ENCODE measurements at places on chromosomes 3 and 15.
A peak's percentile ranks its signal among the peaks of the same experiment; 100 is the strongest.

DNA sequence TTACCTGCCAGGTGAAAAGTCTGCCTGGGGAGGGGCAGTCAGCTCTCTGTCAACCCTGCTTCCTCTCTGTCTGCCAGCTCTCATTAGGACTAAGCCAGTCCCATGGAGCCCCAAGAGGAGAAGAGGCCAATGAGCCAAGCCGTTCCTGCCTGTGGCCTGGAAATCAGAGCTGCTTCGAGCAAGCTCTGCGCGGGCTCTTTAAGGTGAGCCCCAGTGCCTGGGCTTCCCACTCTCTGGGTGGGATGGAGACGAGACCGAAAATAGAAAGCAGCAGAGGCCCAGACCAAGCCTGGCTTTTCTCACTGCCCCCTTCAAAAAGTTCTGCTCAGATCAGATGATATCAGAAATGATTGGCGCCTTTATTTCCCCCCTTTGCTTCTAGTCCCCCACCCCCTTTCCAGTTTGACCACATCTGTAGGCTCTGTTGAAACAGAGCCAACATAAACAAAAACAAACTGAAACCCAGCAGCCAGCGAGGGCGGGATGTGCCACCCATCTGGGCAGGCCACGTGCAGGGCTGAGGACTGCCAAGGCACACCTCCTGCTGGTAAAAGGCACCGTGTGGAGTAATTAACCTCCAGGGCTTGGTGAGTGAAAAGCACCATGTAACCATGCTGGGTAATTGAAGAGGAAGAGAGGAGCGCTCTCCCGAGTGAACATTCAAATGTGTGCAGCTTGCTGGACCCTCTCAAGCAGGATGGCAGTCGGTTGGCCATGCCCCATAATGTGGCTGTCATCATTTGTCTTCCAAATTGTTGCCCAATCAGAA, 471.0 kb upstream of the PROK2 start:
- DNase-seq = no peak

DNA sequence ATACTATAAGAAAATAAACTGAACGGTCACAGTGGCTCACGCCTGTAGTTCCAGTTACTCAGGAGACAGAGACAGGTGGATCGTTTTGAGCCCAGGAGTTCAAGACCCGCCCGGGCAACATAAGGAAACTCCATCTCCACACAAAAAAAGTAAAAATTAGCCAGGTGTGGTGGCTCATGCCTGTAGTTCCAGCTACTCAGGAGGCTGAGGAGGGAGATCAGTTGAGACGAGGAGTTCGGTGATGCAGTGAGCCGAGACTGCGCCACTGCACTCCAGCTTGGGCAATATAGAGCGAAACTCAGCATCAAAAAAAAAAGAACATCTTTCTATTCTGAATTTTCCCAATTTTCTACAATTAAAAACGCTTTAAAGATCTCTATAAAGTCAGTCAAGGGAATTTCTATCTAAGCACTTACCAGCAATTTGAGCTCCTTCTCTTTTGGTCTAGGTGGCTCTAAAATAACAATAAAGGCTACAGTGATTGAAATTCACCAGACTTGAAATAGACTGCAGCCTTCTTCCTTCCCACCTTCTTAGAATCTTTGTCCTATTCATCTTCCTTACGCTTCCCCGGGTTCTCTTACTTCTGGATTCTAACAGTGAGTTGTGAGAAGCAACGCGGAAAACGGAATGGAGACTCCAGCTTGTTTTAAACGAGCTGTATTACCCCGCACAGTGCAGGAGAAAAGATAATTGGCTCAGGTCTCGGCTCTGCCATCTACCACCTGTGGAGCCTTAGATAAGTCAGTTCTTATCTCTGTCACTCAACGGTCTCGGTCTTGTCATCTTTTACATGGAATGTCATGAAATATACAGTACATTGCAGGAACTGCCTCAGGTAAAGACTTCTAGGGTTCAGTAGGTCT, 812 bp upstream of the SEC62 start:
- DNase-seq = no peak

DNA sequence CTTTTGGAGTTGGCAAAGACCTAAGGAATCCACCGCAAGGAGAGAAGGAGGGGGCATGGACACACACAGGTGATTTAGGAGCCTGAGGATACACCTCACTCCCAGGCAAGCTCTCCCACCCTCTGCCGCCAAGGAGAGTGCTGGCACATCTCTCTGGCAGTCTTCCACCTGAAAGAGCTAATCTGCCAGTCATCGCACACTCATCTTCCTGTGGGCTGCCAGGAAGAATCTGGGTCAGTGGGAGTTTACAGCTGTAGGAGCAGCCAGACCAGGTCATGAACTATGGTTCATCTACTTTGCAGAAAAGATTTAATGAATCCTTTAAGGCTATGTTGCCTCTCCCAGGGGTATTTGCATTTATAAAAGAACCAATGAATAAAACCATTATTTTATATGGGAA, 170.6 kb upstream of the TSC22D2 start:
- DNase-seq = no peak

GRCh38 chr15:43244092-43244491, 22.6 kb downstream of the TGM5 start:
- no peak for DNase-seq

GRCh38 chr15:69798481-69799250, 299.1 kb downstream of the TLE3 start:
- no peak for DNase-seq

GRCh38 chr3:24540821-24541220, 46.2 kb upstream of the THRB start:
- no peak for DNase-seq

- DNase-seq = no peak
Observed at GRCh38 chr3:105747696-105748095, 121.1 kb downstream of the CBLB start.

- no peak for DNase-seq
Observed at GRCh38 chr15:70023064-70023768, 74.5 kb downstream of the TLE3 start.

- DNase-seq = no peak
Observed at GRCh38 chr3:10599444-10599843, 94.1 kb upstream of the ATP2B2 start.

GRCh38 chr15:47718497-47719437, 1.5 kb downstream of the SEMA6D start:
- no peak for DNase-seq

GRCh38 chr3:169764312-169764881, 463 bp downstream of the TERC start:
- DNase-seq = peak; percentile 52

DNA sequence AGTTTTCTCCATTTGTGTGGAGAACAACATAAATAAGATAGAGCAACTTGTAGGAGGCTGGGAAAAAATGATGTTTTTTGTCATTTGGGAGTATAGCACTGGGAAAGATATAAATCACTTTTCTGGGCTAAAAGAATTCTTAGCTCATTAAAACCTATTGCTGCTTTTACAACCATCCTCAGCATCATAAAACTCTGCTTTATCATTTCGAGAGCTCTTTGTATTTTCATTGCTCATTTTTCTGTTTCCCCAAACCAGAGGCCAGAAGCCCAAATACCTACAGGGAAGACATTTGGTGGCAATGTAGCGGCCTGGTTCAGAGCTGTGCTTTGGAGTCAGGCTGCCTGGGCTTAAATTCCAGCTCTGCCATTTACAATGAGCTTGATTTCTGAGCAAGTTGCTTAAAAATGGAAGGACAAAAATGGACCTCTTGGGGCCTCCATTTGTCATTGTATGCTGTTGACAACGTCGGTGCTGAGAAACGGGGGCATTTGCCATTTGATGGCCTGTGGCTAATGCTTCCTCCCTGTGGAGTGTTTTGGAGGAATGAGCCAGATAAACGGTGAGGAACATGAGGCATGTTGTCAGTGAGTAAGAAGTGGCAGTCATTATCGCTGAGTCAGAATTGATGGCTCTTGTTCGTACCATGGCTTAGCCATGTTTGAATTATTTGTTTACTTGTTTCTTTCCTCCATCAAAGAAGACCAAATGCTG, 260.0 kb downstream of the EBLN2 start:
- DNase-seq = no peak

DNA sequence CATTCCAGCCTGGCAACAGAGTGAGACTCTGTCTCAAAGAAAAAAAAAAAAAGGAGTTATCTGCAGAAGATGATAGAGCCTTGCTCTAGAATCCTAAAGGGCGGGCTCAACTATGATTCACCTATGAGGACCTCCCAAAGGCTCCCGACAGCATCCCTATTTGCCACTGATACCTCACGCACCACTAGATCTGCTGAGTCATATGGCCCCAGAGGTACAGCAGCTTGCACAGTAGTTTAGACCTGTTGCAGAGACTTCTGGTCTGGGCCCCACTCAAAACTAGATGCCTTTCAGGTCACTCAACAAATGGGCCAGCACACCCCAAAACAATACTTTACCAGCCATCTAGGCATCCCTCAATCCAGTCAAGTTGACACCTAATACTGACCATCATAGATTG, 38.1 kb upstream of the PTX3 start:
- DNase-seq = no peak

GRCh38 chr3:127701280-127701911, 28.6 kb downstream of the ABTB1 start:
- no peak for DNase-seq

DNA sequence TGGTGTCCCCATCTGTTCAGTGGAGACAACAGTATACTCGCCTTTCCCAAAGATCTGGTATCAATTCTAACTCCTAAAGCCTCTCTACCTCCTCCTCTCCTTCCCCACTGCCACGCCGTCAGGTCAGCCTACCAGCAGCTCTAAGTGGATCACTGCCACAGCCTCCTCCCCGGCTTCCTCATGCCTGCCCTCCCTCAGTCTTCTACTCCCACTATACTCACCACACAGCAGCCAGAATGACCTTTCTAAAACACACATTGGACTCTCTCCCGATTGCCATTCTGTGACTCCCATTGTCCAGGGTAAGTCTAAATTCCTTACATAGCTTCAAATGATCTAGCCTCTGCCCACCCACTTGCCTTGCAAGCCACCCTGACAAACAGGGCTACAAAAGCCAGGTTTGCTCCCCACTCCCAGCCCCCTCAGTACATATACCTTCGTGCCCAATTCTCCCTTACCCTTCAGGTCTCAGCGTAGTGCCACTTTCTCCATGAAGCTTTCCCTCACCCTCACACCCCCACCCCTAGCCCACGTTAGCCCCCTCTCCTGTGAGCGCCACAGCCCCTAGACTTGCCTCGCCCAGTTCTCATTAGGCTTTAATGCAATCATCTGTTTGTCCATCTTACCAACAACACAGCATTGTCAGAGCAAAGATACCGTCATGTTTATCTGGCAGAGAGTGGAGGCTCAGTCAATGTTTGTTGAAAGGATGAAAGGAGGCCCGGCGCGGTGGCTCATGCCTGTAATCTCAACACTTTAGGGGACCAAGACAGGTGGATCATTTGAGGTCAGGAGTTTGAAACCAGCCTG, 9.5 kb upstream of the SEMA7A start:
- no peak for DNase-seq

DNA sequence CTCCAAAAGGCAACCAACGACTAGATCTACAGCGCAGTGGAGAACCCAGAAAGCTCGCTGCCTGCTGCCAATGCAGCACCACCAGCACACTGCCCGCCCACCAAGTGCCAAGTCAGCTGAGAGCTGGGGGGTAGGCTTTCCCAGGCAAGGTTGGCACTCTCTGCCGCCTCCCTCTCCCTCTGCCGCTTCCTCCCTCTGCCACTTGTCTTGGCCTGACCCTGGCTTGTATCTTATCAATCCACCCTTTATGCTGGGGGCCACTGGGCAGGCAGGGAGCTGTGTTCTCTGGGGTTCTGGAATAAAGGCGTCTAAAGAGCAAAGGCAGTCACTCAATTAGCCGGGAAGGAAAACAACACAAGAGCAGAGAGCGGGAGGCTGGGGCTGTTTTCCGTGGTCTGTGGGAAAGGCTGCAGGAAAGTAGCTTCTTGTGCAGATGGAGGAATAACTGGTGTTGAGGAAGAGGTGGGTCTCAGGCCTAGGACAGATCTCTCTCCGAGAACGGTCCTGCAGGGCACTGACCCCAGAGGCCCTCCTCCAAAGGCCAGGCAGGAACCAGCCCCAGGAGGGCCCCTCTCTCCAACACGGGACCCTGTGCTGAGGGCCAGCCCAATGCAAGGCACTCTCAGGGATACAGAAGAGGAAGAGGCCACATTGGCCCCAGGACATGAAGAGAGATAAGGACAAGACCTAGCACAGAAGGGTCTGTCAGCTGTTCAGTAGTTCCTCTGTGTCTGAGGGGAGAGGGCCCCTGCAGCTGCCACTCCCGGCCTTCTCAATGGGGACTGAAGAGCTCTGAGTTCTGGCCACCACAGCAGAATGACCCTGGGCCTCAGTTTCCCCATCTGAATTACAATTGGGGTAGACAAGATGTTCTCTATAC, 30.8 kb downstream of the ACSBG1 start:
- DNase-seq = no peak

DNA sequence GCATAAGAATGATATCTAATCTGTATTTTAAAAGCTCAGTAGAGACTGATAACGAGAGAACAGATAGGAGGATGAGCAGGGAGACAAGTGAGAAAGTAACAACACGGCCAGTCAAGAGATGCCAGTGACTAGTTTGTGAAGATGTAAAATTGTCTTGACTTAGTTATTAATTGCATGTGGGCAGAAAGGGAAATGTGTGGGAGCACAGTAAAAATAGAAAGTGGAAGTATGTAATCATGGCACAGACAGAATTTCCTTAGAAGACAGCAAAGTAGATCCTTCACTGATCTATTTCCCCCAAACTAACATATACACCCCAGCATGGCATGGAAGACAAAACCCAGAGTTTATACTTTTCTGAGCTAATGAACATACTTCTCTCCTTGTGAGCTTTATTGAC, 344.5 kb downstream of the FGF12 start:
- no peak for DNase-seq

DNA sequence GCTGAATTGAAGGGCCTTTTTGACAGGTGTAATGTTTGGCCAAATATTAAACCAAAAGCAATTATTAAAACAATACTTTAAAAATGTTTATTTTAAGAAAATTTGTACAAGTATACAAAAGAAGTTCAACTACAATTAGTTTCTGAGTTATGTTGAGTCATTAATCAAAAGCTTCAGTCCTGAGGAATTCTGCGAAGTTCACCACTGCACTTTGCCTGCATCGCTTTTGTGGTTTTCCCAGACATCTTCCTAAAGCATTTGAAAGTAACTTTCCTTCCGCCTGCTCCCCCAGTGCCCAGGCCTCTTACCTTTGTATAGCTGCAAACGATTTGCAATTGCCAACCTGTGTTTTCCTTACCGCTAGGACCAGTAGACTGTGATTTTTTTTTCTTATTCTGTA, 69.5 kb downstream of the KCNAB1 start:
- DNase-seq = no peak

GRCh38 chr3:28915741-28916500, 364.9 kb upstream of the RBMS3 start:
- no peak for DNase-seq

DNA sequence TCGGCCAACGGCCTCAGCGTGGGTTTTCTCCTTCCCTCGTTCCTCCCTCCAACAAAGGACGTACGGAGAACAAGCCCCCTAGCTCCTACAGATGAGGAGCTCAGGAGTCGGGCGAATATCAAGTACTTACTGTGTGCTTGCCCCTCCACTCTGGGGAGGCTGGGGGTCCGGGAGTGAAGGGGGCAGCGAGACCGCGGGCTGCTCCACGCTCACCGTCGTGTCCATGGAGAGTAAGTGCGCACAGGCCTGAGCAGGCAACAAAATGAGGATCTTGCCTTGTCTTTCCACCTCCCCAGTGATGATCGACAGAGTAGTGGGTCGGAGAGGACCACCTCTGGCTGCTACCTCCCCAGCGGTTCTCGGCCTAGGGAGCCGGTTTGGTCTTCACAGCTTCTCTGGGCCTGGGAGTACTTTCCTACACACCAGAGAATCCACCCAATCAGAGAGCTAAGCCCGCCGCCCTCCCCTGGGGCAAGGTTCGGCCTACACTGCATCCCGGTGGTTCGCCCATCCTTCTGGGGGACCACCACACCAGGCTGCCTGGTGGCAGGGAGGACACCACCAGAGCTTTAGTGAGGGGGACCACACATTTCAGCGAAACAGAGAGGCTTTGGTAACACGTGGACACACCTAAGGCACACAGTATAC, 603 bp upstream of the TRANK1 start:
- no peak for DNase-seq

Data from GDM1 (cell line).